Immature natural killer cell (primary cell): ENCODE measurements at places on chromosomes 1 and 21. TPM values are rescaled to one million over a fixed set of nuclear protein-coding genes. Genes with fewer than 3 reads are reported as not detected.

The CCDC181 gene
- polyA plus RNA-seq: not detected

GRCh38 chr1:230866171-230867070, 1.9 kb downstream of the C1orf198 start:
- DNase-seq: no peak
- H3K27me3 ChIP-seq: peaks cover 12% of the 10 kb centered on the region
- peaks cover 9% of the 10 kb centered on the region for H3K4me1 ChIP-seq
- no peak overlapping the region for H3K27ac ChIP-seq
- no peaks in the 10 kb centered on the region for H3K36me3 ChIP-seq

GRCh38 chr1:58067082-58067481, 479.4 kb downstream of the OMA1 start:
- no peak for DNase-seq
- H3K27ac ChIP-seq: no peak overlapping the region
- no peaks in the 10 kb centered on the region for H3K27me3 ChIP-seq

DNA sequence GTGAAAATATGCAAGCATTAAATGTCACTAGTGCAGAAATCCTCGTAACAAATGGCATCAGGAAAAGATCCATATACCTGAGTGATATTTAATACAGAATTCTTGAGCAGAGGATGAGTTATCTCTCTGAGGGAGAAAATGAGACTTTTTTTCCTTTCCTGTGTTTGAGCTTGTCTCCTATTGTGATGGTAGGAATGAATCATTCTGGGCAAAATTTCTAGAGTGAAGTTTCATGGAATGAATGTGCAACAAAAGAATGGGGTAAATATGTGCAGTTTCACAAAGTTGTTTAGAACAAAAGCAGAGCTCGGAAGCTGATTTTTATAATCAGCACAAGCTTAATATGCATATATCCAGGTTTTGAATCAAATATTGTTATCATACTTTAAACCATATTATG, 4.6 kb downstream of the CTPS1 start:
- H3K4me1 ChIP-seq: peaks cover 20% of the 10 kb centered on the region
- H3K4me3 ChIP-seq: no peak overlapping the region
- H3K36me3 ChIP-seq: peaks cover 50% of the 10 kb centered on the region
- peaks cover 16% of the 10 kb centered on the region for H3K27me3 ChIP-seq
- DNase-seq: no peak
- no peak overlapping the region for H3K27ac ChIP-seq

GRCh38 chr1:15623435-15623834, 6.2 kb downstream of the DDI2 start:
- H3K4me1 ChIP-seq: peaks cover 83% of the 10 kb centered on the region
- peaks cover 2% of the 10 kb centered on the region for H3K27me3 ChIP-seq
- H3K27ac ChIP-seq: no peak overlapping the region
- DNase-seq: no peak
- peaks cover 9% of the 10 kb centered on the region for H3K36me3 ChIP-seq

- no peak overlapping the region for H3K4me3 ChIP-seq
- H3K27ac ChIP-seq: no peak overlapping the region
- DNase-seq: no peak
- H3K27me3 ChIP-seq: peaks cover 1% of the 10 kb centered on the region
Measured at GRCh38 chr1:161678500-161678899, 15.6 kb downstream of the FCGR2B start.
